ENCODE measurements at places on chromosomes 5 and 9. TPM values are rescaled to one million over a fixed set of nuclear protein-coding genes. Genes with fewer than 3 reads are reported as not detected.

DNA sequence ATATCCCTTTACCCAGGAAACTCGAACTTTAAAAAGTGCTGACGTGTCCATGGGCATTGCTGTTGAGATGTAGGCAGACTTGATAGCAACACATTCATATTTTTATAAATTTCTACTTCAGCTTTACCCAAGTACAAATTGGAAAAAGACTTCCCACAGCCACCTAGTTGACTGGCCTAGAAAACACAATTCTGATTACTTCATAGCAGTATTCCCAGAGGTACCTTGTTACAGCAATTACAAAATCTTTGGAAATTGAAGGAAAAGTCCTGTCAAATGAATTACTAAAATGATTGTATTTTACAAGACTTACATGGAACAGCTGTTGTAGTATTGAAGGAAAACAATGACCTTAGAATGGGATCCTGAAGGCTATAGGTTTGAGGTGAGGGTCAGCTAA is 130.7 kb upstream of the NREP start:
- no peak for DNase-seq

DNA sequence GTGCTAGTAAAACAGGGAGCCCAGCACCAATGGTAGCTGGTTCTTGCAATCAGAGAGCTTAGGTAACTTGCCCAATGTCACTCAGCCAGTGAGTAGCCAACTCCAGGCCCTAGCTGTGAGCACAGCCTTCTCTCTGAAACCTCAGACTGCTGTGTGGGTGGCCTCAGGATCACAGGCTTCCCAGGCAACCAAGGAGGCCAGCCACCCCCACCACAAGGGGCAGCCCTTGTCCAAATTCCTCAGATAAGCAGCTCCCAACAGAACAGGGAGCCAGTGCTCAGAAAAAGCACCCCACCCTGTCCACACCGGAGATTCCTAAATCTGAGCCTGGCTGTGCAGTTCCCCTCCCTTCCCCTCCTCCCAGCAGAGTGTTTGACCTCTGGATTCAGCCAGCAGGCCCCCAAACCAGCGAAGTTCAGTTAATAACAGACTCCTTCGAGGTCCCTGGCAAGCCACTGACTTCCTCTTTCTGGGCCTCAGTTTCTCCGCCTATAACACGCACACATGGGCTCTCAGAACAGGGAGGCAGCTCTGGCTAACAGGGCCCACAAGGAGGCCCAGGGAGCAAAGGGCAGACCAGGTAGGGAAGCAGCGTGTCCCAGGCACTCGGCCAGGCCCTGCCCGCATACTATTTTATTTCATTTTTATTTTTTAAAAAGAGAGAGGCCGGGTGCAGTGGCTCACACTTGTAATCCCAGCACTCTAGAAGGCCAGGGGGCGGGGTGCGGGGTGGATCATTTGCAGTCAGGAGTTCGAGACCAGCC is 2.7 kb downstream of the EEIG1 start:
- peak; percentile 35 for DNase-seq

GRCh38 chr5:124919747-124920525 is 173.5 kb upstream of the ZNF608 start:
- no peak for DNase-seq

DNA sequence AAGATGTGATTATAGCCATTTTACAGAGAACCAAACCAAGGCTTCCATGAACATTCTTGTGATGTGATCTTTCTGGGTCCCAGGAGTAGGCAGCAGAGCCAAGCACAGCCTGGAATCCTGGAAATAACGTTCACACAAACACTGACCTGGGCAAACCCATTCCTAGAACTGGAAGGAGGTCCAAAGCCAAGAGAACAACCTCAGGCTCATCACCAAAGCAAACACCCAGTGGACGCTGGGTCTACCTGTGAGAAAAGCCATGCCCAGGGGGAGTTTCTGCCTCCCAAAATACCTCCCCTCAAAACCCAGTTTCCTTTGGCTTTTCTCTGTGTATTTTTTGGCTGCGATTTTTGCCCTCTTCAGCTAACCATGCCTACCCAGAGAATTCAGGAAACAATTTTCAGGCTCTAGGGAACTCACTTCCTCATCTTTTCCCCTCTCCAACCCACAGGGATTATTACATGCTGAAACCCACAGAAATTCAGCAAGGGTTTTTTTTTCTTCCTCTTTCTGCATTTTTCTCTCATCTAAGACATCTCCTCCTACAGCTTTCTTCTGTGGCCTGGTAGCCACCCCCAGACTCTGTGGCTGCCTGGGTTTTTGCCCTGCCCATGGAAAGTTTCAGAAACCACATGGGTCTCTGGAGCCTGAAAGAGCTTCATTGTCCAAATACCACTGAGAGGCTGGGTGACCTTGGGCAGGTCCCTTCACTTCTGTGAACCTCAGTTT is 75.0 kb downstream of the TNC start:
- no peak for DNase-seq

GRCh38 chr5:169121630-169122420 is 179.1 kb downstream of the SLIT3 start:
- DNase-seq: no peak

DNA sequence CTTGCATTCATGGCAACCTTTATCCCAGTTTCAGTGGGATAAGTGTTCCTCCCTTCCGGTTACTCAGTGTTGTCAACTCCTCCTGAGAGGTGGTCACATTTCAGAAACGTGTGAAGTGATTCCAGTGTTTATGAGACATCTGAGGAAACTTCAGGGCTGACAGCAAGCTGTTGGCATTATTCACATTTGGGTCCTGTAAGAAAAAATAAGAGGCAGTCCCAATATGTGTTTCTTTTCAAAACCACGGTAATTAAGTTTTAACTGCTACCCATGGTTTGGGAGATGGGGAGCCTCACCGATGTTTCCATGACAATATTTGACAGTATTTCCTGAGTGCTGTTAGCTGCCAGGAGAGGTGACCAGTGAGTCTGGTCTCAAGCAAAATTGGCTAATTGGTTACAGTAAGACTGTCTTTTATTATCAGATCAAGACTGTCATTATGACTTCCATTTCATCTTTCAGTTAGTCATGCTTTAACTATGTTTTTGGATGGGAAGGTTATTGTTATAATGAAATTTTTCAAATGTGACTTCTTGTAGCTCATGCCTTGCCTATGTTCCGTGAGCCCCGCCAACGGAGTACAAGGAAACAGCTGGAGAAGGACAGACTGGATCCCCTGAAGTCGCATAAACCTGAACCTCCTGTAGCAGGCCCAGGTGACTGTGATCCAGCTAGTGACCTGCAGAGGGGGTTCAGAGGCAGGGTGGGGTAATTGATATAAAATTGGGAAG is 115.3 kb downstream of the GDNF start:
- DNase-seq: no peak

- no peak for DNase-seq
These were observed 314.7 kb downstream of the PRR16 start for GRCh38 chr5:120778491-120779484.

DNA sequence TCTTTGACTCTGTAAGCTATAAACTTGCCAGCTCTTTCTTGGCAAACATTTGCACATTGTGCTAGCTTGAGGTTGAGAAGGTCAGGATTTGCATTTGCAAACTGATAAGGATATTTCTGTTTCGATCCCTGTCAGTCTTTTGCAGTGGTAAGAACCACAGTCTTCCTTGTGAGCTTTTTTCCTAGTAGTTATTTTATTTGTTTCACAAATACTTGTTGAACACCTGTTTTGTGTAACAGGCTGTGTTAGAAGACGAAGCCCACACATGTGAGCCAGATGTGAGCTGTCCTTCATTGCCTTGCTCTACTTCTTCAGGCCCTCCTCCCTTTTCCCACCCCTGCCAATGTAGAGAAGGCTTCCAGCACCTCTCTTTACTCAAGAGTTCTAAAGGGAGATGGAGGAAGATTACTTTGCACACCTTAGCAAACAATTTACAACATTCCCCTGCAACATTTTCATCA is 327.0 kb upstream of the KLF4 start:
- DNase-seq: no peak

- no peak for DNase-seq
These were observed 43.7 kb downstream of the SLC36A1 start for GRCh38 chr5:151491062-151491461.

GRCh38 chr5:145775893-145776444 is 59.2 kb downstream of the PRELID2 start:
- DNase-seq: no peak

DNA sequence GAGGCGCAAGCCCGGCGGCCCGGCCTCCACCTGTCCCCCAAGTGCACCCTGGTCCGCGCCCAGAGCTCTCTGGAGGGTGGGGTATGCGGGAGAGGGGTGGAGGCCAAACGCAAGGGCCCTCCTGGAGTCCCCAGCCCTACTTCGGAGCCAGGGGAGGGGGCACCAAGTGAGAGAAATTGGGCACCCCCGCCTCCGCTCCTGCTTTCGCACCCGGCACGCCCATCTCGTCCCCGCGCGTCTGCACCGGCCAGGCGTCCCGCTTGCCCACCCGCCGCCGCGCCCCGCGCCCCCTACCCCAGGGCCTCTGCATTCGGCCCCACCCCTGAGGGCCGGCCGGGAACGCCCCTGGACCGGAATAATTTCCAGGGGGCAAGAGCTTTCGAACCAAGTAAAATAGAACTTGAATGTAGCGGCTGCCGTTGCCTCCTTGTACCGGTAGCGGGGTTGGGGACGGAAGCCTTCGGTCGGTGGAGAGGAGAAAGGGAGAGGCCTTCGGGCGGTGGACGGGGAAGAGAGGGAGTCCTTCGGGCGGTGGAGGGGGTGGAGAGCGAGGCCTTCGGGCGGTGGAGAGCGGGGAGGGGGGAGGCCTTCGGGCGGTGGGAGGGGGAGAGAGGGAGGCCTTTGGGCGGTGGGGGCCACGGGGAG is 694 bp upstream of the PHPT1 start:
- no peak for DNase-seq

DNA sequence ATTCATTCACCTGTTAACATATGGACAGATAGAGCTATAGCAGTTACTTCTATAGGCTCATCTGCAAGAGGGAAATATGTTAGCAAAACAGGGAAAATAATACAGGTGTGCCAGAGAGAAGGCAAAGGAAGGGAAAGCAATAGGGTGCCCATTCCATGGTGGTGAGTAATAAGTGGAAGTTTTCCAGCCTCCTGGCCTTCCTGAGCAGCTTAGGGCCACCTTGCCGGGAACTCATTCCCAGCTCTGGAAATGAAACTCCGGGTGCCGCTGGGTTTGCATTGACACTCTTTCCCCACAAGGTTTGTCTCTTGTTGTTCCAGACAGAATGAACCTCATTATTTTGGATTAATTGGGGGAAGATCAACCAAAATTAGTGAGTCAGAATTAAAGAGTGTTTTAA is 58.4 kb downstream of the SLC1A3 start:
- no peak for DNase-seq

- no peak for DNase-seq
These were observed 4.5 kb upstream of the SEMA6A start for GRCh38 chr5:116579144-116579543.

DNA sequence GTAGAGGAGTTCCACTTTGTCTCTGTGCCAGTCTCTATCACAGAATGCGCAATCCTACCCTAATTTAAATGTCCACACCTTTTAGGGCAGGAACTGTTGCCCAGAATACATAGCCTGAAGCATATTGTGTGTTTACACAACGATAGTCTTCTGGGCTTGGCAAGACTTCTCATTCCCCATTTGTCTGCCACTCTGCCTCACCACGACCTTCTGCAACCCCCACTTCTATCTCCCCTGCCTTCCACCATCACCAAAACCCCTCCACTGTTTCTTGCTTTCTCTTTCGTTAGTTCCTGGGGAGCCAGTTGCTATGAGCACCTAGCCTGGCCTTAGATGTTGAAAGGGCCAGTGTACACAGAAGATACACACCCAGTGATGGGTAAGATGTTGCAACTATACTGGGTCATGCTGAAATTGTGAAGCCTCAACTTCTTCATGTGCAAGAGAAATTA is 883 bp upstream of the RNF145 start:
- DNase-seq: no peak

GRCh38 chr9:87564111-87564510 is 66.4 kb downstream of the DAPK1 start:
- no peak for DNase-seq

DNA sequence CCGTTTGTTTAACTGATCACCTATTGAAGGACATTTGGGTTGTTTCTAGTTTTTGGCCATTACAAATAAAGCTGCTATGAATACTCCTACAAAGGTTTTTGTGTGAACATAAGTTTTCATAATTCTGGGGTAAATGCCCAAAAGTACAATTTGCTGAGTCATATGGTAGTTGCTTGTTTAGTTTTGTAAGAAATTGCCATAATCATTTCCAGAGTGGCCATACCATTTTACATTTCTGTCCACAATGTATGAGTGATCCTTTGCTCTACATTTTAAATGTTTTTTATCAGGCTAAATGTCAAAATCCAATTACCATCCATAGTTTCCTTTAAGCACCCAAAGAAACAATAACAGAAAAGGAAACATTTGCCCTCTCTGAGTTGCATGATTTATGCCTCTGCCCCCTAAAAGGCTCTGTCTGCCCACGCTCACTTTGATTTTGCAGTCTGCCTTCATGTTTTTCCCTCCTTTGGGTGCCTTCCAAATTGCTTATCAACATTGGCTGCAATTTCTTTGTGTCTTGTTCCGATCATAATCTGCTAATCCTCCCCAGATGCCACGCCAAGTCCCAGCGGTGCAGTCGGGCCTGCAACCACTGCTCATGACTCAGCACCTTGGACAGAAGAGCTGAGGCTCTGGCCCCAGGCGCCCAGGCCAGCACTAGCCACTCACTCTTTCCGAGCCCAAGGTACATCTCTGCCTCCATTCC is 339.2 kb downstream of the PIK3R1 start:
- no peak for DNase-seq

DNA sequence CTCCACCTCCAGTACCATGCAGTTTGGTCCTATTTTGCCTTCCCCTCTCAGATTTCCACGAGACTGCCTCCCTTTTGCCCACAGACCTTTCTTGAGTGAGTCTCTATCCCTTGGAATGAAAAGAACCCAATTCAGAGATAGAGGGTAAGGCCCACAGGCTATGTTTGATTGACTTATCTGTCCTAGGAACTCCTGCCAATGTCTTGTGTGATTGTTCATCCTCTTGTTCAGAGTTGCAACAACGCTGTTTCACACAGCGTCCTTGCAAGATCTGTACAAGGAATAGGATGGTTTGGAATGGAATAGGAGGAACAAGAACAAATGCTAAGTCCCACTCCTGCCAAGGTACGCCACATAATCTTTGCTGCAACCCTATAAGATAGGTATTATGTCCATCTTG is 142.2 kb upstream of the ABCA1 start:
- DNase-seq: no peak

PKN3 gene
- 2.0 TPM for total RNA-seq

ORM1 gene
- total RNA-seq: 35,782 TPM

PDE6A gene
- total RNA-seq: not detected

EGR1 gene
- 6.1 TPM for total RNA-seq

ARID3C gene
- total RNA-seq: 2.2 TPM

SLC6A3 gene
- total RNA-seq: not detected

OTP gene
- not detected for total RNA-seq

MYMK gene
- total RNA-seq: not detected

NR2F1-AS1 gene
- 4.0 TPM for total RNA-seq

POU4F3 gene
- not detected for total RNA-seq

SEMA4D gene
- 12.0 TPM for total RNA-seq

Measured in liver (tissue), 10 donors.